ENCODE measurements at places on chromosomes 4 and X.

DNA sequence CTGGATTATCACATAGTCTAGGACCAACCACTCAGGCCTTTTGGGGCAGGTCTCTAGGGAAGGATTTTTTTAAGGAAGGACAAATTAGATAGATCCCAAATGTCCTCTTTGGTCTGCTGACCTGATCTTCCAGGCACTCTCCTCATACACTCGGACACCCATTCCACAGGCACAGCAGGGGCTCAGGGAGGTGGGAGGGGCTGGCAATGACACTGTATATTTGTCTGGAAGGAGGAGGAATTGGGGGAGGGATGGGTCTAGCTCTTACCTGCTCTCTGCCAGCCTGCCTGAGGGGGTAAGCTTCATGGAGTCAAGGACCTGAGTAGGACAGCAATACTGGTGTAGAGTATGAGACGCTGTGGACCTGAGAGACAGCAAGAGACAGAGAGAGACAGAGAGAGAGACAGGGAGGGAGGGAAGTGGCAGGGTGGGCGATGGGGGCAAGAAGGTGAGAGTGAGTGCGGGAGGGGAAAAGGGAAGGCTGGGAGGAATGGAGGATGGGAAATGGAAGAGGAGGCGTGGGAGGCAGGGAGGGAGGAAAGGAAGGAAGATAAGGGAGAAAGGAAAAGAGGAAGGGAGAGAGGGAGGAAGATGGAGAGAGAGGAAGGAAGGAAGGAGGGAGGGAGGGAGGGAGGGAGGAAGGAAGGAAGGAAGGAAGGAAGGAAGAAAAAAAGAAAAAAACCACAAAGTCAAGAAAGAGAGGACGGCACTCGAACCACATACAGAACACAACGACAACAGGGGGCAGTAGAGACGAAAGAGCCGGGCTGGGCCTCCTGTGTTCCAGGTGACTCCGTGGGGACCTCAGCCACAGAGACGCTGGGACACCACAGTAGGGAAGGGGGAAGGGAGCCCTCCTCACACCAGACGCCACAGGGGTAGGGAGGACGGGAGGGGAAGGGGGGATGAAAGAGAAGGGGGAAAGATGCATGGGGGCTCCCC lies 1.8 kb downstream of the IQSEC2 start:
- no peak for DNase-seq

DNA sequence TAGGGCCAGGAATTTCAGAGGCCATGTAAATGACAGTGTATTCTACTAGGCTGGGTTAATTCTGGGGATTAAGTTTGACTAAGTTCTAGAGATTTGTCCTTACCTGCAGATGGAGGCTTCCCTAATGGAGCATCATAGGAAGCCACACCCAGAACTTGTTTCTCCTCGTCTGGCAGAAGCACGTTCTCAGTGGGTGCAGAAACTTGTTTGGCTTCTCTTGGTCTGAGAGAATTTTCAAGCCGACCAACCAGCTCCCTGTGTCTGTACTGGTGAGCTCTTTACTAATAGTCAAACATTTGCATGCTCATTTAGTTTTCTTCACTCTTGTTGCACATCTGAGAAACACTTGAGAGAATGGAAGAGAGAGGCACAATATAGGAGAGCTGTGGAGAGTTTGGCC lies 907 bp upstream of the ATP10D start:
- DNase-seq: no peak

- no peak for DNase-seq
These were observed 42.0 kb downstream of the TMEM150C start for GRCh38 chr4:82519776-82520175.

DNA sequence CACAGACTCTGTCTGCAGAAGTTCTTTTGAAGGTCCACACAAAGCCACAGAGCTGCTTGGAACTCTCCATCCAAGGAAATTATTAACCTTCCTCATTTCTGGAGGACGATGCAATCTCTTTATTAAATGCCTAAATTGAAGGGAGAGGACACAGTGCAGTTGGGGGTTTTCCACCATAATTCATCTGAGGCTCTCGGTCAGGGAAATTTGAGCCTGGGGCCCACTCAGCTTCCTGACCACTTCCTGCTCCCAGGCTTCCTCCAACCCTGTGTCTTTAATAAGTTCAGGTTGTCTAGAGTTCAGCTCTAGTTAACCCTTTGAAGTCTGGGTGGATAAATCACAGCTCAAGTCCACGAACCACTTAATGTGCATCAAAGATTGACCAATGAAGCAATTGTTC lies 58.5 kb downstream of the PRPS1 start:
- DNase-seq: no peak

- no peak for DNase-seq
These were observed 75.5 kb downstream of the MTMR1 start for GRCh38 chrX:150768580-150769190.

GRCh38 chr4:7434766-7435150 lies at the start of gene PSAPL1:
PSAPL1 (minus strand) TSS chr4:7434930; CDS start chr4:7434879, 51 bp downstream.
- no peak for DNase-seq

GRCh38 chr4:7854697-7855370 lies 84.8 kb downstream of the AFAP1 start:
- no peak for DNase-seq

- DNase-seq: no peak
These were observed 2086.5 kb upstream of the TENM3 start for GRCh38 chr4:180156684-180157083.

GRCh38 chr4:59223292-59223941 lies 1976.7 kb upstream of the ADGRL3 start:
- DNase-seq: no peak

DNA sequence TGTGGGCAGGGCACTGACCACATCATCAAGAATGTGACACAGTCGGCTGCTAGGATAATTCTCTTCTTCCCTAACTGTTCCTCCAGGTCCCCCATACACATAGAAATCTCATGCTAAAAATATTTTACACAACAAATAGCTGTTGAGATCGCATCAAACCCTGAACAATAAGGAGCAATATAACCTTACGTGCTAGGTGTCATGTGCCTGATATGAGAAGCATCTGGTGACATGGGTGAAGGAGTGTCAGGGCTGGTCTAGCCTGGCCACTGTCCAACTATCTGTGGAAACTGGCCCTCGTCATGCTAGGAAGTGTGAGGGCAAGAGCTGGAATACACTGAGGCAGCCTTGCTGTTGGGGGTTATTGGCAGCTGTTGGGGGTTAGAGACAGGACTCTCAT lies 167.3 kb upstream of the PGRMC2 start:
- DNase-seq: no peak

DNA sequence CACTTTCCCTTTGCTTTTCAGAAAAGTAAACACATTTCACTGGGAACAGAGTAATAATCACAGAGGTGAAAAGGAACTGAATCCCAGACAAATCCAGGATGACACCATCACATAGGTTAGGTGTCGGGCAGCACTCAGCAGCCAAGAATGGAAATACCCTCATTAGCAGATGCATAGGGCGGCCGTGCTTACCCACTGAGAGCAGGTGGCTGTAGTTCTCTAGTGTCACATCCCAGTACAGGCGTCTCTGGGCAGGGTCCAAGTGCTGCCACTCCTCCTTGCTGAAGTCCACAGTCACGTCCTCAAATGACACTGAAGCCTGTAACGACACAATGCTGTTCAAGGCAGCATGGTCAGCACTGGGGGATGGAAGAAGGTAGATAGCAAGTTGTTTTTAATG lies 26.9 kb downstream of the ZNF41 start:
- DNase-seq: no peak

GRCh38 chrX:70219938-70220764 lies 14.3 kb upstream of the AWAT1 start:
- no peak for DNase-seq

GRCh38 chr4:183429489-183429888 lies 14.9 kb upstream of the CDKN2AIP start:
- no peak for DNase-seq

- no peak for DNase-seq
These were observed 7.1 kb upstream of the C4orf54 start for GRCh38 chr4:99664716-99665115.

DNA sequence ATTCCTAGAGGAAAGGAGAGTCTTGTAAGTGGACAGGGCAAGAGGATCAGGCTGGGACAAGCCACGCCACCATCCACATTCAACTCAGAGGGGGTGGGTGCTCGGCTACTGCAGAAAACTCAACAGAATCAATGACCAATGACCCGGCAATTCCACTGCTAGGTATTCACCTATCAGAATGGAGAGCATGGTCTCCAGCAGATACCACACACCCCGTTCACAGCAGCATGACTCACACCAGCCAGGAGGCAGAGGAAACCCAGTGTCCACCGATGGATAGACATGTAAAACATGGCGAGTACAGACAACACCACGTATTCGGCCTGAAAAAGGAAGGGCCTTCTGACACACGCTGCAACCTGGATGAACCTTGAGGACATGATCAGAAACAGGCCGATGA lies 175.9 kb downstream of the AFAP1 start:
- no peak for DNase-seq

DNA sequence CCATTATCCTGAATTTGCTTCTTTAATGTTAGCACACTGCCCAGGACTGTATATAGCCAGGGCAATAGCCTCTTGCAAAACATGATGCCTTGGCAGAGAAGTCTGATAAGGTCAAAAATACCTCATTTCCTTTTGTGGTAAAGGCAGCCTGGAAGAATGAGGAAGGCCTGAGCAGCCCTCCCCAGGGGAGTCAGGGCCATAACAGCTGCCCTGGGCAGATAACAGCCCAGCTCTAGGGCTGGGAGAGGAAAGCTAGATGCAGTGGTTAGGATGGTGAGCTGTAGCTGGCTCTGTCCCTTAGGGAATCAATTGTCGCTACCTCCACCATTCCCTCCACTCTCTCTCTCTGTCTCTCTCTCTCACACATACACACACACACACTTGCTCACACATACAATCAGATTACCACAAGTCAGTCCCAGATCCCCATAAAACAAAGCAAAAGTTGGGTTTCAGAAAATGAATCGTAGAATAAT lies 29.2 kb downstream of the EFHC2 start:
- DNase-seq: no peak

- DNase-seq: no peak
These were observed 208.8 kb upstream of the CLNK start for GRCh38 chr4:10893395-10893794.

DNA sequence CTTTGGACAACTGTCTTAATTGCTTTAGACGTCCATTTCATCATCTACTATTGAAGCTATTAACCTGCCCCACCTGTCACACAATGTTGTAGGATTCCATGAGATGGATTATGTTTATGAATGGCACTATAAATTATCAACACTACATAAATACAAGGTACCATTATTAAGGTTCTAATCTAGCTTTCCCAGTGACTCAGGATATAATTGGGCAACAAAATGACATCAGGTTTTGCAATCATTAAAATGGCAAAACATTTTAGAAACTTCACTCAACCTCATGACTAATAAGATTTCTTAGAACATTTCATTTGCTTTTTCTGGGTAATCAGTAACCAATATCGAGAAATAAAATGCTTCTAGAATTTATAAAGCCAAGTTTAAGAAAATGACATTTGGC lies 9.2 kb downstream of the HOPX start:
- no peak for DNase-seq

DNA sequence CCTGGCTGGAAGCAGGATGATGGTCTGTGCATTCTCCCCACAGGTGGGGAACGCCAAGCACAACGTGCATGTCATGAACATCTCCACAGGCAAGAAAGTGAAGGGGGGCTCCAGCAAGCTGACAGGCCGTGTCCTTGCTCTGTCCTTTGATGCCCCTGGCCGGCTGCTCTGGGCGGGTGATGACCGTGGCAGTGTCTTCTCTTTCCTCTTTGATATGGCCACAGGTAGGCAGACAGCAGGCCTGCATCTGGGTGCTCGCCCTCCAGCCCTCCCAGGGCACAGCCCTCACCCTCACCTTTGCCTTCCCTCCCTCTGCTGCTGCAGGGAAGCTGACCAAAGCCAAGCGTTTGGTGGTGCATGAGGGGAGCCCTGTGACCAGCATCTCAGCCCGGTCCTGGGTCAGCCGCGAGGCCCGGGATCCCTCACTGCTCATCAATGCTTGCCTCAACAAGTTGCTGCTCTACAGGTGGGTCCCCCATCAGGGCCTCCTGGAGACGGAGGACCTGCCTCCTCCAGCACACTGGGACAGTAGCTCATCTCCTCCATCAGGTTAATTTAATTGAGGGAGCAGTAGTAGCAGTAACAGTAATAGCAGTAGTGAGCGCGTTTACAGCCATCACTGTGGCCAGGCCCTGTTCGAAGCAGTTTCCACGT lies 4.6 kb downstream of the WDR13 start:
- DNase-seq: no peak

- DNase-seq: no peak
These were observed 22.5 kb downstream of the APOOL start for GRCh38 chrX:85026170-85026569.

DNA sequence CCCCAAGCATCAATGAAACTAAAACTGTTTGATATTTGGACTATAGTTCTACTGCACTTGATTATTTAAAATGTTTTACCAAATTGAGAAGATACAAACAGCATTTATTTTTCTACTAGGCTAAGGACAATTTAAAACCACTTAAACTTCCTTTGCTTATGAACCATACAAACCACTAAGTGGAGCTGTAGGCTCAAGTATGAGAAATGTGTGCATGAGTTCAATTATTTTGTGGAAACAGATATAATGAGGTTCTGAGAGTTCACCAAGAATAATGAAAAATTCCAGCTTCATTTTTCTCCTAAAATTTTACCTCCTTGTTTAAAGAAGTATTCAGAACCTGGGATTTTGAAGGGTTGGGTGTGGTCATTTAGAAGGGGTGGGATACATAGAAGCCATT lies 63.1 kb downstream of the SERPINA7 start:
- DNase-seq: no peak

- DNase-seq: no peak
These were observed 48.5 kb downstream of the SNCA start for GRCh38 chr4:89788206-89789072.

DNA sequence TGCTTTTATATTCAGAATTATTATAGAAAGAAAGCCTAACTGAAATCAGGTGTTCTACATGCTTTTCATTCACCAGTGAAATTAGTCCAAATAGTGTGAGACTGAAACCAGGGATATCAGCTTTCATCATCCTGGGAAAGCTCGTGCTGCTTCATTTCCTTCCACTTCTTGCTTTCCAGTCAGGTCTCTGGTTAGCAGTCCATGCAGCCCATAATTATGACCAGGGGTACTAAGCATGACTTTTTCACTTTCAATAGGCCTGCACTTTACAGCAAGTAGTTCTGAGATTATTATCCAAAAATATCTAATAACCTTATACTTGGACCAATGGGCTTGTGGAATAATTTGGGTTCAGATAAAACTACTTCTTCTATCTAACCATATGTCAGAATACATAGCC lies 673.2 kb upstream of the MAGEB2 start:
- DNase-seq: no peak

DNA sequence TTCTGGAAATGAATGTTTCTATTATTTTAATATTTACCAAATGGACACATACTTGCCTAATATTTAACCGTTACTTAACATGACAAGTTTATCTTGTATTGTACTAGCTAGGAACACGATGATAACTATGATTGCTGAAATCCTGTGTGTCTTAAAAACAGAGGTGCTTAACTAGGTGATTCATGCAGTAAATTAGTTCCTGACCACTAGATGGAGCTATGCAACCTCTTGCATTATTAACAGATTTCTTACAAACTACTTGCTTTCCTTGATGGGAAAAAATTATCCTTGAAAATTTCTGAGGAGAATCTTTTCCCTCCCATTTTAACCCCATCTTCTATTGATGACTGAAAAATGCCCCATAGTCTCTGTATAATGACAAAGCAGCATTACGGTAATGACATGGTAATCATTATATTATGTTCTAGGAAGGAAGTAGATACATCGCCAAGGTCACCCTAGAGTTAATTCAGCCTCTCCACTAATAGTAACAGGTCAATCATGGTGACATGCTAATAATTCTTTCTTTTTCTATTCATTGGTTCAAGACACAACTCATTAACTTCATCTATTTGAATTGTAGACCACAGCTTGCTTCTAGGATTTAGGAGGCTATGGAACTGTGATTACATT lies 844.2 kb downstream of the RAPGEF2 start:
- no peak for DNase-seq
